ENCODE measurements at places on chromosomes 4 and X.
A peak's percentile ranks its signal among the peaks of the same experiment; 100 is the strongest.

DNA sequence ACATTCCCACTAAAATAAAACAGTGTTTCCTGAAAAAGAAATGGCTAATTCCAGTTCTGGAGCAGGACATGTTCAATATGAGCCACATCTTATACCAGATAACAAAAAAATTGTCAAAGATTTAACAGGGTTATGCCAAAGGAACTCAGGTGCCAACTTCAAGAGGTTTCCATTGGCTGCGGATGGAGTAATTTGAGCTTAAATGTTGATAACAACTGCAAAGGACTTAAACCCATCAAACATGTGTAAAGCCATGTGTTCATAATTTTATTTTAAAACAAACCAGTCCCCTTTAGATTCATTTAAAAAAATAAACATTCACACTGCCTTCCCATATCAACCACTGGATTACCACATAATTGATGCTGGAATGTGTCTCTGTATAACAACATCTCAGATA is 156.4 kb upstream of the PCDH18 start:
- no peak for DNase-seq

- no peak for DNase-seq
These were observed 508.7 kb downstream of the ZNF674 start for GRCh38 chrX:46036508-46036907.

GRCh38 chr4:170229006-170229405 is 139.2 kb upstream of the AADAT start:
- DNase-seq = no peak

DNA sequence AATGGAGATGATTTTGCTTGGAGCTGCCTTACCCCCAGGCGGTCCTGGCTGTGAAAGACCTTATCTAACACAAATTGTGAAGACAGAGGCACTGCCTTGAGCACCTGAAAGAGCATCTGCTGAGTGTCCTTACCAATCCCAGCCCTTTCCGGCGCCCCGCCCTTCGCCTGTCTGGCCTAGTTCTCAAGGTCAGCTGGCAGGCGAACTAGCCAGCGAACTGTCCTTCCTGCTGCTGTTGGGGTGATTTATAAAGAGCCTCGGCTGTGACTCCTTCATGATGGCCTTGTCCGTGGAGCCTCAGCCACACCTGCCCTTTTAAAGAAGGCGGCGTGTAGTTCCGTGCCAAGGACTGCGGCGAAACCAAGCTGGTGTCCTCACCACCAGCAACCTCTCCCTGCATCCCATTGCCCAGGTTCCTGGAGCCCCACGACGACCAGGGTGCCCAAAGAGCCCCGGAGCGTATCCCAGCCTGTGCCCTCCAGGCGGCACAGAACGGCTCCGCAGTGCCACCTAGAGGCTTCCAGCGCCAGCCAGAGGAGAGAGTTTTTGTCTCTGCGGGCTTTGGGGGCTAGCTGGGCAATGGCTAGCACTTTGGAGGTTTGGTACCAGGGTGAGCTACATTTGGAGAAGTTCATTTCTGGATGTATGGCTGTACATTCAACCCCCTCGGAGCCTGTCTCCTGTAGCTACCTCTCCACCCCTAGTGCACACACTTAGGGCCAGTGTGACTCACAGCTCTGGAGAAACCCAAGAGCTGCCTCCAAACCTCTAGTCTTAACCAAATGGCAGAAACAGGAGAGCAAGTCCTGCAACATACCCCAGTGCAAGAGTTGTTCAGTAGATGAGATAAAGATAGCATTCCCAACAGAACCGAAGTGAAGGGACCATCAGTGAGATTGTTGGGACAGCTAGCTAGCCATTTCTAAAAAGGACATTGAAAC is 36.8 kb upstream of the VMA21 start:
- DNase-seq = peak; percentile 2

DNA sequence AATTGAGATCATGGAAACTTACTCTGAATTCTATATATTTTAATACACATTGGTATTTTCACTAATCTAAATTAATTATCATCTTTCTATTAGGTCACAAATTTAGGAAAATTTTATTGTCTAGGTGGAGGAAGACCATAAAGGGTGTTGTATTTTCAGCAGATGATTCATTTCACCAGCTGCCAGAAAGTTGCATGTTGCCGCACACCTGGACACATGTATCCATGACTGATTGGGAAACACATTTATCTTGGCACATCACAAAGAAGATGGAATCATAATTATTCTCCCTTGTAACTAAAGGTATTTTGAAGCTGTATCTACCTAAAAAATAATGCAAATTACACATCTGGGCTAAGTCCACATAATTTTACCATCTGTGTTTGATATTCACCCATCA is 33.1 kb downstream of the SLC7A11 start:
- DNase-seq = no peak

DNA sequence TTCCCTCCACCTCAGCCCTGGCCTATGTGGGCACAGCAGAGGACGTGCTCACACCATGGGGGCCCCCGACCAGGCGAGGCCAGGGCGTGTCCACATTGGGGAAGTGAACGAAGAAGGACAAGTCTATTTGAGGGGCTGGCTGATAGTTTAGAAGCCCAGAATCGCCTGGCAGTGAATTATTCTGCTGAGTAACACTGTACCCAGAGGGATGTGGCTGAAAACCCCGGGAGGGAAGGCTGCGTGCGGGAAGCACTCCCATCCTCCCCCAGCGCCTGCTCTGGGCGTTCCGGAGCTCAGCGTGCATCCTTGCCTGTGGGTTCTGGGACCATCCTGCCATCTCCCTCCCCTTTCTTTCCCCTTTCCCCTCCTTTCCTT is 66.6 kb downstream of the TRMT44 start:
- DNase-seq = no peak

DNA sequence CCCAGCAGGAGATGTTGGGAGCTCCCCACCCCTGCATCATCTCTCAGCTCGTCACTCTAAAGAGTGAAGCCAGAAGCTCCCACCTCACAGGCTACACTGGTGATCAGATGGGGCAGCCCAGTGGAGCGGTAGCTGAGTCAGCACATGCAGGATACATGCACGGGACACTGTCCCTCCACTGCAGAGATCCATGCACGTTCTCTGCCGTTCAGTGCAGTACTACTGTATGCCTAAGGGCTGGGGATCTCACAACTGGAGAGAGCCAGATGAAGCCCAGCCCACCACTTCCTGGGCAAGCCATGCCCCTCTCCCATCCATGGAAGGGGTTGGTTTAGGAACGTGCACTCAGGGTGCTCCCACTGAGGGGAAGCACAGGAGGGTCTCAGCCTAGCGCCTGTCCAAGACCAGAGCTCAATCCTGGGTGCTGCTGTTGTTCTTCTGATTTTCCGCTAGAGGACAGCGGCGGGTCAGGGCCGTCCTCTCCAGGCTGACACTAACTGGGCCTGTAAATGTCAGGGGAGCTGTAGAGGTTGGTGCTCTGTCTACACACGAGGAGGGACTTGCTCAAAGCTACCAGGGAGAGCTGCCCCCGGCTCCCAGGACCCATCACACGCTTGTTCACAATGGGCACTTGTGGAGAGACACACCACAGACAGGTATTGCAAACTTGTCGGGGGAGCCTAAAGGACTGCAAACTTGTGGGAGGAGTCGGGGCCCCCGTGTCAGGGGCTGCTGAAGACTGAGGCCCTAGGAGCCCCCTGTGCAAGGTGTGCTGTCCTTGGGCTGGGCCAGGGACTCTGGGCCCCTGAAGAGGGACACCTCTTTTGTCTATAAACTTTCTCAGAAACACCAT is 18.2 kb upstream of the ABLIM2 start:
- DNase-seq = no peak

- no peak for DNase-seq
These were observed 2.2 kb downstream of the ATP8A1 start for GRCh38 chr4:42654631-42655268.

DNA sequence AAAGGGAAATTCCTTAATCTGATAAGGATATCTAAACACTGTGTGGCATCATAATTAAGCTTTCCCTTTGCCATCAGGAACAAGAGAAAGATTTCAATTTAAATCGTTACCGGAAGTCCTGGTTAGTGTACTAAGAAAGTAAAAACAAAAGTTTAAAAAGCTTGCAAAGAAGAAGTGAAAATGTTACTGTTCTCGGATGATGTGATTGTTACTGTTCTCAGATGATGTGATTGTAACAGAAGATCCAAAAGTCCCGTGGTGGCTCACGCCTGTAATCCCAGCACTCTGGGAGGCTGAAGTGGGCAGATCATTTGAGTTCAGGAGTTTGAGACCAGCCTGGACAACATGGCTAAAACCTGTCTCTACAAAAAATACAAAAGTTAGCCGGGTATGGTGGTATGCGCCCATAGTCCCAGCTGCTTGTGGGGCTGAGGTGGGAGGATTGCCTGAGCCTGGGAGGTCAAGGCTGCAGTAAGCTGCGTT is 62.5 kb downstream of the RGS12 start:
- DNase-seq = no peak

DNA sequence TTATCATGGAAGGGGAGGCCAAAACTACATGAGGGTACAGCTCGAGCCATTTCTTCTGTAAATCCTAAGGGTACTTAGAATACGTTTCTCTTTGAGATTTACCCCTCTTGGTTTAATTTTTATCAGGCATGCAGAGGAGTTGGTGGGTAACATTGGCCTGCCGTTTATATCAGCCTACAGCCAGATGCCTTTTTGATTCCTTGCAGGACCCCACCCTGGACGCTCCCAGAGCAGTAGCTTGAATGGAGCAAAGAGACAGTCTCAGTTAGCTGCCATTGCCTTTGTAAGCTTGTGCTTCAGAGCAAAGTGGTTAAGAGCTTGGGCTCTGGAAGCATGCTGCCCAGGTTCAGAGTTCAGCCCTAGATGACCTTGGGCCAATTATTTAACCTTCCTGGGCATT is 9.0 kb downstream of the DOCK11 start:
- no peak for DNase-seq

- DNase-seq = no peak
These were observed 78.7 kb upstream of the MSX1 start for GRCh38 chr4:4780729-4781244.

DNA sequence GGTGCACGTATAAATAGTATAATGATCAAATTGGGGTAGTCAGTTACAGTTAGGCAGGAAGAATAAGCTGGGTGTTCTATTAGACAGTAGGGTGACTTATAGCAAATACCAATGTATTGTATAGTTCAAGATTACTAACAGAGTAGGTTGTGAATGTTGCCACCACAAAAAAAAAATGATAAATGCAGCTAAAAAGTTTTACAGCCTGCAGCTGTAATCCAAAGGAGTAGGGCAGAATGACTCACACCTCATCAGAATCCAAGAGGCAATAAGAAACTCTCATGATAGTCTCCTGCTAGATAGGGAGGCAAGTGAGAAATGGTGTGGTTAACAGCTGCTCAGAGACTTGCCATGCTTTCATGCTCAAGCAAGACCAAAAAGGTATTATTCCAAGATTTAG is 19.6 kb upstream of the TCEAL4 start:
- DNase-seq = no peak

- no peak for DNase-seq
These were observed 94.9 kb downstream of the TENM3 start for GRCh38 chr4:182338063-182338462.

- no peak for DNase-seq
These were observed 27.2 kb upstream of the C4orf17 start for GRCh38 chr4:99483636-99484035.

DNA sequence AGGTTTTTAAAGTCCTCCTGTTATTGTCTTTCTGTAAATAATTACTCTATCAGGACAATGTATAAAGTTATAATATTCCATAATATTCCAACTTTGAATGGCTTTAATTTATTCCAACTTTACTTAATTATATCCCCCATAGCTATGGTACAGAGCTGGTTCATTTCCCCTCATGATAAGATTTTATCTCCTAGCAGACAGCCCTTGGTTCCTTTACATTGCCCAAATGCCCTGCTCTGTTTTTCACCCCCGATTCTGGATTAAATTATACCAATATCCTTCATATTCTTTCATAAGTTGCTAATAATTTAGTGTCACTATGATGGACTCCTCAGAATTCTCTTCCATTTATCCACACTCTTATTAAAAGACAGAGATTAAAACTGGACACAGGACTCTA is 340.5 kb downstream of the MAPK10 start:
- no peak for DNase-seq

DNA sequence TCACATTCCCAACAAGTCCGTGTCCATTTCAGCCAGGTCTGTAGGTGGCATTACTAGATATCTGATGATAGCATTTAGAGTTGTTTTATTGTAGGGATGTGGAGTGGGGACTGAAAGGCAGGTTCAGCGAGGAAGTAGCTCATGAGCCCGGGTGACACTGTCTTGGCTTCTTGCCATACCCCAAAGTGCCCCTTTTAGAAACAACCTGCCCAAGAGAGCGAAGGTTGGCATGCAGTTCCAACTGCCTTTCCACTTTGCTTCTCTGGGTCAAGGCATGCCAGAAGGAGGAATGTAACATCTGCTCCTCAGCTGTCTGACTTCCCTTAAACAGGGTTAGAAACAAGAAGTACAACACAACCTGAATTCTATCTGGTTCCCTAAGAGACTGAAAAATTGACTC is 9.0 kb downstream of the GRIA3 start:
- no peak for DNase-seq

- no peak for DNase-seq
These were observed 2.9 kb downstream of the ATP6AP1 start for GRCh38 chrX:154431341-154431740.

GRCh38 chr4:130233377-130234047 is 1137.6 kb downstream of the C4orf33 start:
- DNase-seq = no peak

DNA sequence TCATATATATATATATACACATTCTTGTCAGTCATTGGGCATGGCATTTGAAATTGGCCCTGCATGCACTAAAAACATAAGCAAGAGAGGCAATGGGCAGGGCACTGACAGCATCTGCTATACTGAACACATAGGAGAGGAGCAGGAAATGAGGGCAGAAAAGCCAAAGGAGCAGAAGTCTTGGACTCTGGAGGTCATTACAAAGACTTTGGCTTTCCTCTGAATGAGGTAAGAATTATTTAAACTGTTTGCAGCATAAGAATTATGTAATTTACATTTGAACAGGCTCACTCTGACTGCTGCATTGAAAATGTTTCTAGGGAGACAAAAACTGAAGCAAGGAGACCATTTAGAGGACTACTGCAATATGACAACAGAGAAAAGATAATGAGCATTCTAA is 396.5 kb downstream of the PRDM5 start:
- DNase-seq = no peak

DNA sequence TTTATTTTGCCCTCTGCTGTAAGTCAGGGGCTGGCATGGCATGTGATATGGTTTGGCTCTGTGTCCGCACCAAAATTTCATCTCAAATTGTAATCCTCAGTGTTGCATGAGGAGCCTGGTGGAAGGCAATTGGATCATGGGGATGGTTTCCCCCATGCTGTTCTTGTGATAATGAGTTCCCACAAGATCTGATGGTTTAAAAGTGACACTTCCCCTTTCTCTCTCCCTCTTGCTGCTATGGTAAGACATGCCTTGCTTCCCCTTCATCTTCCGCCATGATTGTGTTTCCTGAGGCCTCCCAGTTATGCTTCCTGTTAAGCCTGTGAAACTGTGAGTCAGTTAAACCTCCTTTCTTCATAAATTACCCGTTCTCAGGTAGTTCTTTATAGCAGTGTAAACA is 72.0 kb upstream of the MSX1 start:
- DNase-seq = no peak
